Liver (tissue), 10 donors: ENCODE measurements at places on chromosomes 2 and 18. TPM values are rescaled to one million over a fixed set of nuclear protein-coding genes. Genes with fewer than 3 reads are reported as not detected.

GRCh38 chr2:149763358-149763757 lies 175.8 kb upstream of the MMADHC start:
- DNase-seq, result no peak

- no peak for DNase-seq
Measured at GRCh38 chr2:175175896-175176295, 5.6 kb downstream of the ATP5MC3 start.

GRCh38 chr2:241082341-241083090 lies 19.6 kb downstream of the MTERF4 start:
- peak; percentile 9 for DNase-seq

DNA sequence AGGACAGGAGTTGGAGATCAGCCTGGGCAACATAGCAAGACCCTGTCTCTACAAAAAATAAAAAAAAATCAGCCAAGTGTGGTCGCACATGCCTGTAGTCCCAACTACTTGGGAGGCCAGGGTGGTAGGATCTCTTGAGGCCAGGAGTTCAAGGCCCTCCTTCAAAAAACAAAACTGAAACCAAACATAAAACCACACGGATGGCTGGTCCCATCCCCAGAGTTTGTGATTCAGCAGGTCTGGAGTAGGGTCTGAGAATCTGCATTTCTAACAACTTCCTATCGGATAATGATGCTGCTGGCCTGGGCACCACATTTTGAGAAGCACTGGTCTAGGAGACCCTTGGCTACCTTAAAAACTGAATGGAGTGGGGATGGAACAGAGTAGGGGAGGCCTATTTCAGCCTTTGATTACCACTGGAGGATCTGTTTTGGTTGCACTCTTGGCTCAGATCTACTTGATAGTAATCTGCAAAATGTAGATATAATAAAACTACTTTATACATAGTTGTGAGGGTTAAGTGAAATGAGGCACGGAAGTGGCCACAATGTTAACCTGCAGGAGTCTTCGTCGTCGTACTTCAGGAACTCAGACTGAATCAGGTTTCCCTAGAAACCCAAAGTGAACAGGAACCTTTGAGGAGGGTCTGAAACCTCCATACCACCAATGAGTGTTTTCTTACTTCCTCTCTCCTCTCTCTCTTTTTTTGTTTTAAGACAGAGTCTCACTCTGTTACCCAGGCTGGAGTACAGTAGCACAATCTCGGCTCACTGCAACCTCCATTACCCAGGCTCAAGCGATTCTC lies 25.5 kb upstream of the NFE2L2 start:
- DNase-seq, result no peak

DNA sequence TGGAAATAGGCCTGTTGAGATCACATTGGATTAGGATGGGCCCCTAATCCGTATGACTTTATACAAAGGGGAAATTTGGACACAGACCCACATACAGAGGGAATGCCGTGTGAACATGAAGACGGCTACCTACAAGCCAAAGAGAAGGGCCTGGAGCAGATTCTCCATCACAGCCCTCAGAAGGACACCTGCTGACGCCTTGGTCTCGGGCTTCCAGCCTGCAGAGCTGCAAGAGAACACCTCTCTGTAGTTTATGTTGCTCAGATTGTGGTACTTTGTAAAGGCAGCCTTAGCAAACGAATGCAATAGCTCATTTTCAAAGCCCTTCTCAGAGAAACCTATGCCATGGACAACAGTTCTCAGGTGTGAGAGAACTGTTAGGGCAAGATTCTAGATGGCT lies 86.1 kb downstream of the LONRF2 start:
- DNase-seq, result no peak

DNA sequence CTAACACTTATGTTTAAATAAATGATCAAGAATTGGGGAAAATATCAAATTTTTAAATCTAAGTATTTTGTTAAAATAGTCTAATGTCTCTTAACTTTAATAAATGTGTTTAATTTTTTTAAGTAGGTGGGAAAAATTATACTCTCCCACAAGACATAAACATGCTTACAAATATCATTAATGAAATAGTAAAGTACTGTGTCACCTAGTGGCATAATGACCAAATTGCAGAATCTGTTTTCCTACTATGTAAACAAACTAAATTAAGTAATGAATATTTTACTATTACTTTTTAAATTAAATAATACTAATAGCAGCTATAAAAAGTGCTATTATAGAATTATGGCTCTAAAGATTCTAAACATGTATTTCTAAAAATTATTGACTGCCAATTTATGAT lies 52.0 kb upstream of the CHAC2 start:
- DNase-seq, result no peak

DNA sequence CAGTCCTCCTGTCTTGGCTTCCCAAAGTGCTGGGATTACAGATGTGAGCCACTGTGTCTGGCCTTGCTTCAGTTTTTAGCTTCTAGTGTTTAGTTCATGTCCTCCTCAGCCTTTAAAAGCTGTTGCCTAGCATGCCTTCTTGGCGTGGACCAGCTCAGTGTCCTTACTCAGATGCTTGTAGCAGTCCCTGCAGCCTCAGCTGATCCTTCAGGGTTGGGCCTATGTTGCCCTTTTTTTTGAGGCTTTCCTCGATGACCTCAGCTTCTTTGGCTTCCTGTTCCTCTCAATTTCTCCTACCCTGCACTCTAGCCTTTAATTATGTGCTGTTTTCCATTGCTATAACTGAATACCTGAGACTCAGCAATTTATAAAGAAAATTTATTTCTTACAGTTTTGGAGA lies 57.7 kb downstream of the TANC1 start:
- DNase-seq, result no peak

DNA sequence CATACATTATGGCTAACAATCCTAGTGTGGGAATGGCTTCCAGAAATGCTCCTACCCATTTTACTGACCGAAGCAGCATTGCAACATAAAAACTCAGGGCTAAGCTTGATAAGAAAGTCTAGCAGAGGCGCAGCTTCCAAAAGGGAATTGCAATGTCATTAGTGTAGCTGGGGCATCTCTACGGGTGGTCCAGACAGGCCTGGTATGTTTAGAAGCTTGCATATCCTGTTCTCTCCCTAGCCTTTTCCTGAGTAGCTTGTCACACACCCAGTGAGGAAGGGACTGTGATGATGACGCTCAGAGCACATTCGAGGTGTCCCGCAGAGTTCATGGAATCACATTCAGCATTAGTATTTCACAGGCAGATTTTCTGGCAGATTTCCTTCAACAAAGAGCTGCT lies 38.0 kb upstream of the COL5A2 start:
- DNase-seq, result no peak

GRCh38 chr2:20369366-20369765 lies 18.7 kb upstream of the PUM2 start:
- DNase-seq, result no peak

- DNase-seq, result no peak
Measured at GRCh38 chr2:174124181-174124580, 124.2 kb downstream of the OLA1 start.

GRCh38 chr2:20077411-20077940 lies 26.0 kb upstream of the LAPTM4A start:
- no peak for DNase-seq

DNA sequence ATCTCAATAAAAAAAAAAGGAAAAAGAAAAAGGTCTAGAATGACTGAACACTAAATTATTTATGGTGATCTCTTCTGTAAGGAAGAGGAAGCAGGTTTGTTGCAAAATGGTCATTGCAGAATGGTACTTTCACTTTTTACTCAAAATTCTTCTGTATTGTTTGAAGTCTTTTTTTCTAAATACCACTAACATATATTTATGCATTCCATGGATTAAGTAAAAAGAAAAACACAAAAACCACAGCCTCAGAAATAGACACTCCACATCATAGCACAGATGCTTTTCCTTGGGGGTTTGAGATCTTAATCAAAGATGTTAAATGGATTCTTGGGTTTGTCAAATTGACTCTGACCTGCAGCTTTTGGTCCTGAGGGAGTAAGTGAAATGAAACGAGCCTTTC lies 47.4 kb downstream of the RHOB start:
- no peak for DNase-seq

DNA sequence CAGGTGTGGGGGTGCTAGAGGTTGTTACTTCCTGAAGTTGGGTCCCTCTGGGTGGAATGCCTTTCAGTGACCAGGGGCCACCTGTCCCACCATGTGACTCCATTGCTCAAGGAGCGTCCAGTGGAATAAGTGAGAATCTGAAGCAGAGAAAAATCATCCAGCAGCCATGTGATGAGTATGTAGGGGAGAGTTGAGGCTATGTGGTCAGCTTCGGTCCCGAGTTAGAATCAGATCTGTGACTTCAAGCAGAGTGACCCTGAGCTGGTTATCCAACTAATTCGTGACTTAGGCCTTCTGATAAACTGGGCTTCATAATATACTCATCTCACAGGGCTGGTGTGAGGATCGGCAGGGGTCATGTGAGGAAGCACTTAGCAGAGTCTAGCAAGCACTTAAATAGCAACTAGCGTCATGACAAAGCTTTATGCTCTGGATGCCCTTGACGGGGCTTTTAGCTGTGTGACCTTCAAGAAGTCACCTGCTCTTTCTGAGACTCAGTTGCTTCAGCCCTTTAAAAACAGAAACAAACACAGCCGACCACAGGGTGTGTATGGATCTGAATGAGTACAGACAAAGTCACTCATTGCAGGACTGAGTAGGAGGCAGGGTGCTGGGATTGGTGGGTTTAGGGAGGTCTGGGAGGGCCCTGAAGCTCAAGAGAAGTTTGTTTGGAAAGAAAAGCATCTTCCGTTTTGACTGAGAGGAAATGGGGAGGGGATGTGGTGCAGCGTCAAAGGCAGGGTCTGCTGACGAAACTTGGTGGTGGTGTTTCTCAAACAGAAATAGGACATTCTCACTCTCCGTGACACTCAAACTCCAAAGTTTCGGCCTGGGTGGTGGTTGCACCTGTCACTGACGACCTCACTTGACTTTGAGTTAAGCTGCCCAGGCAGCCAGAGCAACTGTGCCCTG lies 264.0 kb upstream of the CXCR4 start:
- no peak for DNase-seq

GRCh38 chr2:215514516-215514915 lies 78.6 kb upstream of the FN1 start:
- DNase-seq, result no peak

- no peak for DNase-seq
Measured at GRCh38 chr2:126862730-126863129, 36.0 kb upstream of the TEX51 start.

DNA sequence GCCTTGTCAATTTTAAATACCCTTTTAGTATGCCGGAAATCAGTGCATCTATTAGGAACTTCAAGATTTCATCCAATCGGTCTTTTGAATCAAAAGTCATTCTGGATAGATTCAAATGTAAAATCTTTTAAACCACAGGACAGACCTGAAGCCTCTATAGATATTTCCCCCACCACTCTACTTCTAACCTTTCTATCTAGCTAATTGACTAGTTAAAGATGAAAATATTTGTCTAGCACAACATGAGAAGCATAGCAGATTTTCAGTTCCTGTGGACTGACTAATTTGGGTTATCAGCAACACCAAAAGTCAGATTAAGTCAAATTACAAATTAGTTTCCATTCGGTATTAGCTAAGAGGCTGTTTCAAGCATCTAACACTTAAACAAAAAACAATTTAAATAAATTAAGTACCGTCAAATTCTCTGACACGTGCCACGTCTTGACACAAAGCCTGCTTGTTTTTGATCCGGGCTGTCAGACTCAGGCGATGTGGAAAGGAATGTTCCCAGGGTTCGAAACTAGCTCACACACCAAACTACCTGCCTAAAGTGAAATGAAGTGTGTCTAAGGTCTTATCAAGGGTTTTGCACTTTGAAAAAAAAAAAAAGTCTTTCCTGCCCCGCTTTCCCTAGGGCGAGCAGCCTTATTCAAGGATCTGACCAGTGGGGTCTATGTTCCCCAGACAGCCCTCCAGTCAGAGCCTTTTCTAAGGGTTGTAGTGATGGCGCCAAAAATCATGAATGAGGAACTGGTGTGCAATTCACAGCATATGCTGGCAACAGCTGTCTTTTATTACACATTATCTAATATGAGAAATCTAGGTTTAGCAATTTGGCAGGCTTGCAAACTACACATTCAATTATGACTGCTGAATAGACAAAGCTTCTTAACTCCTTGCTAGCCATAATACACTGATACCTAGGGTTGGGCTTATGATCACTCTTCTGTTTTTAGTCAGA lies 4.7 kb downstream of the CYTIP start:
- DNase-seq, result no peak

DNA sequence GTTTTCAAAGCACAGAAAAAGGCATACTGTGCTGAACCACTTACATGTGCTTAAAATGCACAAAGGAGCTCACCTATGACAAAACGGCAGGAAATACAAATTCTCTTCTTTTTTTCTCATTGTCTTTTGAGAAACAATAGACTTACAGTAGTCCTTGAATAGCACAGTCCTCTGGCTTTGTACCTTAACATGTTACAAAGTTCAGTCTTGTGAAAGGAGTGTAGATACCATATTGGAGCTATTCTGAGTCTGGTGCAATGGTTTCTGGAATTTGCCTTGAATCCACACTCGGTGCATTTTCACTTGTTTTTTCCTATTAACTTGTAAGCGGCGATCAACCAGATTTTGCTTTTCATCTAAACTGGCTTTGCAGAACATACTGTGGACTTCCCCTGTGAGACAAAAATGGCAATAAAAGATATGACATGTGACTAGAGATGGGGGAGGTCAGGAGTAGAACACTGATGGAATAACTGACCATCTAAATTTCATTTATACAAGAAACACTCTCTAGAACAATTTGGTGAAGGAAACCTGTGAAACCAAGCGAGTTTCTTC lies 109.7 kb downstream of the METTL8 start:
- DNase-seq, result no peak

DNA sequence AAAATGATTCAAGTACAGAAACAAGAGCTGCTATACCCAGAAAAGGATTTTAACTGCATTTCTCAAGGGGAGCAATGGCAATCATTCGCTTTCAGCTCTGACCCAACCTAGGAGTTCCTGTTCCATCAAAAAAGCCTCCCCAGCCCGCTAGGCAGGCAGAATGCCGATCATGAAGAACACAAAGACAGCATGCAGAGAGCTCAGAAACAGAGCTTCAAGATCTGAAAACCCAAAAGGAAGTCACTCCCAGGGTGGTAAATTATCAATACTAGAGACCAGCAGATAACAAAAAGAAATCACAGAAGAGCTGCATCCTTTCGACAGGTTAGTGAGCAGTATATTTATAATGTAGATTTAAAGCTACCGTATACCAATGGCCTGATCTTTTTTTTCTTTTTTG lies 84.8 kb upstream of the CRIM1 start:
- no peak for DNase-seq

GAL3ST2 gene
- polyA plus RNA-seq, result 0.03 TPM

ZSWIM2 gene
- polyA plus RNA-seq, result not detected

TTC31 gene
- 15.3 TPM for polyA plus RNA-seq

ADCYAP1 gene
- 0.02 TPM for polyA plus RNA-seq

COL4A4 gene
- polyA plus RNA-seq, result 0.85 TPM

RALB gene
- 26.4 TPM for polyA plus RNA-seq

CXCR4 gene
- polyA plus RNA-seq, result 6.4 TPM

KLHL14 gene
- polyA plus RNA-seq, result 0.02 TPM

GAREM1 gene
- 2.3 TPM for polyA plus RNA-seq

HOXD10 gene
- polyA plus RNA-seq, result not detected

IL1R1 gene
- 38.2 TPM for polyA plus RNA-seq

DCDC2C gene
- polyA plus RNA-seq, result not detected

CARF gene
- 2.2 TPM for polyA plus RNA-seq

SLC5A7 gene
- polyA plus RNA-seq, result not detected

APOB gene
- polyA plus RNA-seq, result 570 TPM

WDPCP gene
- 1.8 TPM for polyA plus RNA-seq

MIB1 gene
- 2.7 TPM for polyA plus RNA-seq
